RWPE2 (cell line): ENCODE measurements at places on chromosomes 3 and 15.

DNA sequence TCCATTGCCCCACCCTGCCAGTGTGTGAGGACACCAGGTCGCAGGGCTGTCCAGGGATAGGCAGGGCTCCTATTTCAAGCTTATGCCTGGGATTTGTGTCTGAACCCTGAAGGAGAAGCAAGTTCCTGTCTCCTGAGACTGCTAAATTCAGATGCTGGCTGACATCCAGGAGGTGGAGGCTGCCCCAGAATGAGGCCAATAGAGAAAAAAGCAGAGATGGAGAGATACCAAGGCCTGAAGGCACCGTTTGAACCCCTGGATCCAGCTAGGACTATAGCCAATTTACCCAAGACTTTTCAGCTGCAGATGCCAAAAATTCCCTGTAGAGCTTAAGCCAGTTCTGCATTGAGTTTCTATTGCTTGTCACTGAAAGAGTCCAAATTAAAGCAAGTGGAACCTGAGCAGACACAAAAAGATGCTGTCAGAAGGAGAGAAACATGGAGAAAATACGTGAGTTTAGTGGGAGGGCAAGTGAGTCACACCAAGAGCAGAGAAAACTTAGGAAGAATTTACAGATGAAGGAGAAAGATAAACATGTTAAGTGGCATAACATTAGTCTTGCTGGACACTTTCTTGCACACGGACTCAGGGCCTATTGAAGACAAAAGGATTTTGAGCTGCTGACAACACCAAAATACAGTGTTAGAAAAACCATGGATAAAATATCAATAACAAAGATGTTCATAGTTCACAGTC, 148.6 kb downstream of the CNTN3 start:
- DNase-seq = no peak

- peak; percentile 40 for DNase-seq
These were observed 49.5 kb downstream of the ITGA11 start for GRCh38 chr15:68382286-68383007.

DNA sequence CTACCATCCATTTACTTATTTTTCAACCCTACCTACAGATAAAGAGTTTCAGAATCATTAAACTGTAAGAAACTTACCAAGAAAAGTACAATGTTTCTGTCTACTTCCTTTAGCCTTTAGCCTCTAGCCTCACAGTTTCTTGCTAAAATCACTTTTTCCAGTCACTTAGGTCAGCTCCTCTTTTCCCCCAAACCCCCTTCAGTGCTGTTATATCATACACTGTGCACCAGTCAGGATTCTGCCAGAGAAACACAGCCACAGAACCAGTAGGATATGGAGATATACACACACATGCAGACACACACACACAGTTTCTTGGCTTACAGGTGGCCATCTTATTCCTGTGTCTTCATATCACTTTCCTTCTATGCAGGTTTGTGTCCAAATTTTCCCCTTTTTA, 139.9 kb upstream of the LIPC start:
- DNase-seq = no peak

DNA sequence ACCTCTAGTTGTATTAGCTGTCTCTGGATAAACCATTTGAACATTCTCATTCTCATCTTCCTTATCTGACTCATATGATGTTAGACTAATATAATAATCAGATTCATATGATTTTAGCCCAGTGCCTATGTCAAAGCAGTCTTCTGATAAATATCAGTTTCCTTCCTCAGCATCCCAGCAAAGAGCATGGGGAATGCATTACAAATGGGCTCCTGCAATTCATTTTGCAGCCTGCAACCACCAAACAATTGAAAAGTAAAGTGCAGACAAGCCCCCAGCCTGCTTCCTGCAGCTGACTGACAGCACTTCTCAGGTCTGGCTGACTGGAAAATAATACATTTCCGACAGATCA, 78.2 kb upstream of the STAC start:
- DNase-seq = no peak

DNA sequence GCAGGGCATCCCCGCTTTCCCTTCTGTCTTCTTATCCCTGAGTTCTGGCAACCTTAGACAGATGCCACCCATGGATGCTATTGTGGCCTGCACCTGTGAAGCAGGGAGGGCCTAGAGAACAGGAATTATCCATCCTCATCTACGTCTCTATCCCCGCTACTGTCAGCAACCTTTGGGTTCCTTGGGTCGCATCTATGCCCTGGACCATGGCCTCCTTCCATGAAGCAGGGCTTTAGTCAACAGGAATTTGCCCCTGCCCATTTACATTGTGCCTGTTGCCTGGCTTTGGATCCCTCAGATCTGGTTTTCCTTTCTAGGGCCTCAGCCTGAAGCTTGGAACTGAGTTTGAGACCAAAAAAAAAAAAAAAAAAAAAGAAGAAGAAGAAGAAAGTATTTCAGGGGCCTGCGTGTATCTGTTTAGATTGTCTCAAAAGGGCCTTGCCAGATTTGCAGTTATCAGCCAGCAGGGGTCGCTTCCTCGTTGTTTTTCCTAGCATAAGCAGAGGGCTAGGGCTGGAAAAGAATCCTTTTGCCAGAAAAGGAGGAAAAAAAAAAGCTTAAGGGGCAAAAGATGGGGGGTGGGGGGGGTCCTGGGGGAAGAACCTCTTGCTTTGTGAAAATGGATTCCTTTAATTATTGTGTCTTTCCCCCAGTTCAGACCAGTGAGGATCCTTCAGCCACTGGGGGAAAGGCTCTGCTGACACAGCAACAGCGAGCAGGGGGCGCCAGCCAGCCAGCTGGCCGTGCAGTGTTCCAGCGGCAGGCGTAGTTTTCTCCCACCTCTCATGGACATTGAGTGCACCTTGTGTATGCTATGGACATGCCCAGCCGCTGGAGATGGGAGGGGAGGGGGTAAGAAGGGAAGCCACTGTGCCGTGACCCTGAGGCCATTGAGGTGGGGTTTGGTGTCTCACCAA, 65.7 kb upstream of the ALDH1L1 start:
- DNase-seq = no peak

GRCh38 chr3:156407617-156408225, 147.2 kb downstream of the SSR3 start:
- no peak for DNase-seq

- no peak for DNase-seq
These were observed 692.0 kb downstream of the NLGN1 start for GRCh38 chr3:174089592-174089991.

GRCh38 chr3:72432246-72432645, 416.0 kb downstream of the SHQ1 start:
- no peak for DNase-seq

GRCh38 chr15:58628206-58628947, 121.1 kb downstream of the ADAM10 start:
- DNase-seq = no peak

- peak; percentile 38 for DNase-seq
These were observed 104.7 kb downstream of the CHSY1 start for GRCh38 chr15:101147181-101147580.

- DNase-seq = no peak
These were observed 582 bp downstream of the CGNL1 start for GRCh38 chr15:57376696-57377477.

- no peak for DNase-seq
These were observed 70.6 kb upstream of the RAD18 start for GRCh38 chr3:9033867-9034266.

DNA sequence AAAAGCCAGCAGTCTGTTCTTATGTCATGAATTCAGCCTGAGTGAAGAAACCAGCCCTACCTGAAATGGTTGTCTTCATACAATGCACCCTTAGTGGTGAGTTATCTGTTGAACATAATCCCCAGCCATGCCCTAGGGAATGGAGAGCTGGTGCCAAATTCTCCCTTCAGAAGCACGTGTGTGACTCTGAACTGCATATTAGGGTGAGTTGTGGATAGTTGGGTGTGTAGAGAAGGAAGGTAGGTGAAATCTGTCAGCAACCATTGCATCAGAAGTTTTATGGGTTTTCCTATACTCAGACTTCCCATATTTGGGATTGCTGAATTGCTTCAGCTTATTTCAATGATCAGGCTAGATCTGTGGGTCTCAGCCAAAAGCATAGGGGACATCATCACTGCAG, 46.5 kb upstream of the TP63 start:
- no peak for DNase-seq

DNA sequence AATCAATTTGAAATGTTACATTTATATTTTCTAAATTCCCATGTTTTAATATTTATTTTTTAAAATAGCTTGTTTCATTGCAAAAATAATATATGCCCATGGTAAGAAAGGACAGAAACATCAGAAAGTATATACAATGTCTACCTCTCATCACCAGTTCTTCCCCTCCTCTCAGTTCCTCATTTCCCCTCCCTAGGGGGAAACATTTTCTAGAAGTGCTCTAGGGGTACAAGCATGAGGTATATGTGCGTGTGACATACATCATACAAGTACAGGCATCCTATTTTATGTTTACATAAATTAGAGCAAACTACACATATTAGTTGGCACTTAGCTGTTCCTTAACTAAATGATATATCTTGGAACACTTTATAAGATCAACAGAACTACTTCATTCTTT, 189.3 kb upstream of the VEPH1 start:
- DNase-seq = no peak

- DNase-seq = no peak
These were observed 608.3 kb downstream of the NTRK3 start for GRCh38 chr15:87648278-87648677.

- DNase-seq = no peak
These were observed 18.8 kb upstream of the IQSEC1 start for GRCh38 chr3:13091898-13092611.

DNA sequence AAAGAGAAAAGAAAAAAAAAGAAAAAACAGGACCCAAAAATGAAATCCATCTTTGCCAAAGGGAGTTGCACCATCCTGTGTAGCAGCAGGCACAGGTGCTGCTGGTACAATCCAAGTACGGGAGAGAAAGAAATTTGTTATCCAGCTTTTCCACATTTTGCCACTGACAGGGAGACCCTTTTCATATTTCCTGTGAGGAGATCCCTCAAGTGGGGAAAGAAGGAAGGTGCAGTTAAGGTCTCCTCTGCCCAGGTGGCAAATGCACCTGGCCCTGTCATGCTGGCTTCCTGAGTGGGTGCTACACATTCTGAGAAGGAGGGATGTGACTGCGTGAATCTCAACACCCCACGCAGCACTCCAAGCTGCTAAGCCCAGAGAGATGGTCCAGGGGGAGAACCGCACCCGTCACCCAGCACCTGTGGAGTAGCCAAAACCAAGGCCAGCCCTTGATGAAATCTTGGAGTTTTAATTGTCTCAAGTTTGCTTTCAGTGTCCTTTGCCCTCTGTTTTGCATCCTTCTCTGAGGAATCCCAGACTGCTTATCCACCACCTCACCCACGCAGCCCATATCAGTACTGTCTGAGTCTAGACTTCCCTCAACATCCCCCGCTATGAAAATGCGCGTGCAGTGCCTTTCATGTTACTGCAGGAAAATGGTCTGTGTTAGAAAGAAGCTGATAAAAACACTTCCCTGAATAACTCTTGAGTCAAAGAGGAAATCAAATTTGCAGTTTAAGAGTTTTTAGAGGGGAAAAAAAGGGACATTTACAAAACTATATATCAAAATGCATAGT, 141.9 kb upstream of the THBS1 start:
- no peak for DNase-seq
